Fibroblast of lung (primary cell): ENCODE measurements at places on chromosomes 2 and 18. TPM values are rescaled to one million over a fixed set of nuclear protein-coding genes. Genes with fewer than 3 reads are reported as not detected.

- no peaks in the 10 kb centered on the region for H3K4me1 ChIP-seq
- H3K27ac ChIP-seq: no peak overlapping the region
- H3K36me3 ChIP-seq: no peaks in the 10 kb centered on the region
- no peak overlapping the region for H3K4me3 ChIP-seq
- no peaks in the 10 kb centered on the region for H3K27me3 ChIP-seq
Measured at GRCh38 chr2:167115541-167115940, 227.3 kb downstream of the XIRP2 start.

DNA sequence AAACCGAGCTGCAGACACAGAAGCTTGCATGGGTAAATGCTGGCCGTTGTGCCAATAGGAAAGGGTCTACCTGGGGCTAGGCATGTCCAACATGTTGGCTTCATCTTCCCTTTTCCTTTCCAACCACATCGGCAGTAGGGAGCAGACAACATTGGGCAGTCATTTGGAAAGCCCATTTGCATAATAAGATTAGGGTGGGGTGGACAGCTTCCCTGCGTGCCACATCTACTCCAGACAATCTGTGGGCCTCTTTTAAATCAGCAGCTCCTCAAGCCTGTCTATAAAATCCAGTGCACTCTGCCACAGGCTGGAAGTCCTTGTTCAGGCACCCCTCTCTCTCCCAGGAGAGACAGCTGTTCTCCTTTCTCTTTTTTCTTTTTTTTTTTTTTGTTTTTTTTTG, 203.6 kb upstream of the KYNU start:
- H3K36me3 ChIP-seq: no peaks in the 10 kb centered on the region
- H3K27me3 ChIP-seq: no peaks in the 10 kb centered on the region
- H3K4me3 ChIP-seq: no peak overlapping the region
- no peak overlapping the region for H3K27ac ChIP-seq
- no peak for DNase-seq
- H3K4me1 ChIP-seq: no peaks in the 10 kb centered on the region

GRCh38 chr2:156481312-156481711, 45.1 kb downstream of the GPD2 start:
- no peaks in the 10 kb centered on the region for H3K36me3 ChIP-seq
- H3K27me3 ChIP-seq: no peaks in the 10 kb centered on the region

DNA sequence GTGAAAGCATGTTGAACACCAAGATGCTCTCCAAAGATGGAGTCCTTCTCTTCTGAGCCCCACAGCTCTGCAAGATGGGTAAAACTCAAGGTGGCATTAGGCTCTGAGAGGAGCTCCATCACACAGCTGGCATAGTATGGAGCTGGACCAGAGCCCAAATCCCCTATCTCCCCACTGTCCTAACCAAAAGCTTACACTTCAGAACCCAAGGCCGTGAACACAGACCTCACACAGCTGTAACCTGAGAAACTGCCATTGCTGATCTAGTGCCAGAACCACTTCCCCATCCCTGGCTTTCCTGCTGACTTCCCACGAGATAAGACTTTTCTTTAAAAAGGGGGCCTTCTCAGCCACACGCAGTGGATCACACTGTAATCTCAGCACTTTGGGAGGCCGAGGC, 25.0 kb downstream of the TTC32 start:
- no peak overlapping the region for H3K27ac ChIP-seq
- no peaks in the 10 kb centered on the region for H3K36me3 ChIP-seq

DNA sequence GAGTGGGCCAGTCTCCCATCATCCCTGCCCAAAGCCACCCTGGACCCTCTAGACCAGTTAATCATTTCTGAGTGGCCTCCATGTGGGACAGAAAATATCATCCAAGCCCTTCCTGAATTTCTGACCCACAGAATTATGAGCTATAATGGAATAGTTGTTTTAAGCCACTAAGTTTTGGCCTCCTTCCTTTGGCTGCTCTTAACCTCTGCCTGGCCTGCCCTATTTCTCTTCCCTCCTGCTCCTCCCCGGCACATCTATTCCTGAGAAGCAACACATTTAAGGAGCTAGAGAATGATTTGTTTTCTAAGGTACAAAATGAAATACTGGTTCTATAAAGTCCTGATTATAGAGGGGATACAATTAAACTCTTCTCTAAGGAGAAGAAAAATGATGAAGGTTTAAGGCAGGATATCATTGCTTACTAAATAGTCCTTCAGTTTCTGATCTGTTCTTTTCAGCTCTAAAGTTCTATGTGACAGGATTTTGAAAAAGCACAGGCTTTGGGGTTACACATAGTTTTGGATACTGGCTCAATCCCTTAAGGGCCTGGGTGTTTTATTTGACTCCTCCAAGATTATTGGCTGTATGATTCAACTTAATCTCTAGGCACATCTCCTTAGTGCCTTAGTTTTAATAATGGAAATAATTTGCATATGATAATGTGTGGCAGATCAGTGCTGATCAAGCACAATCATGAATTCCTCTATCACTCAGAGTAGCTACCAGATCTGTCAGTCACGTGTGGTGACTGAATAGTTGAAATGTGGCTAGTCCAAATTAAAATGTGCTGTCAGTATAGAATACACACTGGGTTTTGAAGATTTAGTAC, 240.3 kb downstream of the VAPA start:
- no peaks in the 10 kb centered on the region for H3K4me1 ChIP-seq
- DNase-seq: no peak
- no peak overlapping the region for H3K4me3 ChIP-seq
- H3K27ac ChIP-seq: no peak overlapping the region

Gene UGT1A8
- total RNA-seq: not detected in 2 replicates

Gene ABCG8
- total RNA-seq: not detected in 2 replicates

Gene WNT10A
- total RNA-seq: not detected in 2 replicates
